ENCODE measurements at places on chromosomes 6 and 20. TPM values are rescaled to one million over a fixed set of nuclear protein-coding genes. Genes with fewer than 3 reads are reported as not detected.

Gene PHF20
- 32.2 TPM for polyA plus RNA-seq

Gene SNAP25
- polyA plus RNA-seq, result 6.1 TPM

Gene NEU1
- polyA plus RNA-seq, result 82.5 TPM

Gene MAS1
- 0.03 TPM for polyA plus RNA-seq

Gene PDE7B
- polyA plus RNA-seq, result 6.1 TPM

Gene TFAP2D
- not detected for polyA plus RNA-seq

Gene TSBP1
- 0.11 TPM for polyA plus RNA-seq

DNA sequence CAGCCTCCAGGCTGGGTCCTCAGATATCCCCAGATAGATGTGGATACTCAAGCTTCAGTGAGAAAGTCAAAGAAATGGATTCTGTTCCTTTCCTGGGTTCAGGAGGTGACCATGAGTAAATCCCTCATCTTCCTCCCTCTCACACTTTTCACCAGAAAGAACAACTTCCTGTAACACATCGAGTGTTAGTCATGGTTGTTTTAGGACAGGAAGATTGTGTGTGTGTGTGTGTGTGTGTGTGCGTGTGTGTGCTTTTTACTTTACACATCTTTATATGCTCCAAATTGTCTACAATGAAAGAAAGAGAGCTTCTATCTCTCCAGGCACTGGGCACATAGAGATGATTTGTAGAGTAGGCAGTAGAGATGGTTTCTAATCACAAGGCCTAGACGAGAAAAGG lies 139.9 kb downstream of the TBXT start:
- DNase-seq, result no peak

DNA sequence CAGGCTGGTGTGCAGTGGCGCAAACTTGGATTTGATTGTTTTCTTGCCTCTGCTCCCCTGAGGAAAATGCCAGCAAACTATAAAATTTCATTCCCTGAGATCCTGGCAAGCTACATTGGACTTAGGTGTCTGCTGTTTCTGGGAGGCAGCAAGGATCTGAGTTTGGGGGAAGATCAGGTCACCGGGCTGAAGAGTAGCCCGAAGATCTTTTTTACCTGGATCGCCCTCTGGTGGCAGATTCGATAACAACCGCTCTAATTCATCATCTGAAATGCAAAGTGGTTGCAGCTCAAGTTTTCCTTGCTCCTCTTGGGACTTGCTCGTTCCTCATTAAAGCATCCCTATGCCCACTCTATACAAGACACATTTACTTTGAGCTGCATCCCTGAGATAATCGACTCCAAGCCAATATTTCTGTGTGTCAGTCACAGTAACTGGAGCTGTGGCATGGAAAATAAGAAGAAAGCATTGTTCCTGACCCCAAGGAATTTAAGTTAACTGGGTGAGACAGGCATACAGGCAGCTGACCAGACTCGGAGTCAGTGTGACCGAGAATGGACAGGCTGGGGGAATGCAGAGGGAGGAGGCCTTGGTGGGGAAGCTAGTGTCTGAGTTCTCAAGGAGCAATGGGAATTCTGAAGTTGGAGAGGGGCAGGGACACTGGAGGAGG lies 131.8 kb upstream of the PROKR2 start:
- DNase-seq, result peak; percentile 39

- DNase-seq, result no peak
Observed at GRCh38 chr6:72422171-72422570, 199.7 kb upstream of the KCNQ5 start.

- no peak for DNase-seq
Observed at GRCh38 chr6:140345935-140346334, 971.5 kb upstream of the CITED2 start.

- DNase-seq, result no peak
Observed at GRCh38 chr20:53800418-53800817, 206.8 kb upstream of the ZNF217 start.

DNA sequence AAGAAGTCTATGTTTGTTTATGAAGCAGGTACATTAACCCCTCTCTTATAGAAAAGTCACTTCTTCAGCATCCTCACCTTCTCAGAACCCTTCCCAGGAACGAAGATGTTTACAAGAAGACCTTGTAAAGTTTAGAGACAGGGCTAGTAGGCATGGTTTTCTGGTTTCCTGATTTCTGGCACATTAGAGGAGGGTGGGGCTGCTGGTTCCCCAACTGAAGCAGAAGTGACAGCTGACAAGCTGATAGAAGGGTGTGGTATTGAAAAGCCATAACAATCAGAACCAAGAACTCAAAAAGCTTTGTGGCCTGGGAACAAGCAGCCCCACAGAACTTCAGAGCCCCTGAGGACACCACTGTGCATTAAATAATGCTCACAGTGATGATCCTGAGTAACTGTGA lies 91.2 kb downstream of the RTN4IP1 start:
- DNase-seq, result no peak
